ENCODE measurements at places on chromosomes 3 and 15.

DNA sequence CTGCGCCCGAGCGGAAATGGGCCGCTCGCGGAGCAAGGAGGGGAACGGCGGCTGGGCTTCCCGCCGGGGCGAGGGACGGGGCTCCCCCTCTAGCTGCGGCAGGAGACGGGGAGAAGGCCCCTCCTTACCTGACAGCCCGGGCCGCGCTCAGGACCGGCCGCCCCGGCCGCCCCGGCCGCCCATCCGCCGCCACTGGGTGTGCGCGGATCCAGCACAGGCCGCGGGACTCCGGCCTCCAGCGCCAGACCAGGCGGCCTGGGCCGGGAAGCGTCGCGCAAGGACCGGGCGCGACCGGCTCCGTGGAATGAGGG, 296 bp downstream of the TPRA1 start:
- no peak for DNase-seq

- DNase-seq: no peak
Observed at GRCh38 chr15:59165726-59166125, 40.9 kb upstream of the LDHAL6B start.

DNA sequence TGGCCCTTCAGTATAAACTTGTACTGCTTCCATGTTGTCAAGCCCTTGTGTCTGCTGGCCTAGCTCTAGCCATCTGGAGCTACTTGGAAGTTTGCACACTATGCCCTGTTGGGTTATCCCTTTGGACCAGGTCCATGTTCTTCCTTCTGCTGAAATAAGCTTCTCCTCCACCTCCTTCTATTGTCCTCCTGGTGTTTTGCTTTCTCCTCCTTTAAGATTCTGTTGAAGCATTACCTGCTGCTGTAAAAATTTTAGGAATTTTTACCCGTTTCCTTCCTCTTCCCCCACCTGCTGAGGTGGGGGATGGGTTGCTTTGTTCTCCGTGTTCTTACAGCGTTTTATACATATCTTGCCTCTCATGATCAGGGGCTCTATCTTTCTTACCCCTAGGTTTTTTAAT, 51.7 kb downstream of the SH3GL3 start:
- no peak for DNase-seq

GRCh38 chr3:194837457-194838127, 151.9 kb downstream of the FAM43A start:
- DNase-seq: no peak

- DNase-seq: no peak
Observed at GRCh38 chr15:99614749-99615288, 49.0 kb downstream of the MEF2A start.

All from K562 (cell line).